ENCODE measurements at places on chromosomes 11 and 22. TPM values are rescaled to one million over a fixed set of nuclear protein-coding genes. Genes with fewer than 3 reads are reported as not detected.

The MS4A6A gene
- total RNA-seq, result not detected

DNA sequence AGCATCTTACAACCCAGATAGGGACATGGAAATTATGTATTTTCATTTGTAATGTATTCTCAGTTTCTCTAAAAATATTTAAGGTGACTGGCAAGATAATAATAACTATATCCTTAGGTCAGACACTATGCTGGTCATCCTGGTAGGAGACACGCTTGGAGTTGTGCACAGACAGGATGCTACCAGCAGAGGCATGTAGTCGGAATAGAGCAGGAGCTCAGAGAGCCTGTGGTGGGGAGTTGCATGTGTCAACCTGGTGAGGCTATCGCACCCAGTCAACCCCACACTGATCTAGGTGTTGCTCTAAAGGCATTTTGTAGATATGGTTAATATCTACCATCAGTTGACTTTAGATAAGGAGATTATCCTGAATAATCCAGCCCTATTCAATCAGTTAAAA, 318.5 kb downstream of the MIAT start:
- no peak overlapping the region for H3K27ac ChIP-seq
- no peak overlapping the region for H3K4me3 ChIP-seq
- H3K4me1 ChIP-seq, result no peaks in the 10 kb centered on the region

- H3K4me3 ChIP-seq, result no peak overlapping the region
- no peaks in the 10 kb centered on the region for H3K36me3 ChIP-seq
- no peak for DNase-seq
- H3K27me3 ChIP-seq, result peaks cover 3% of the 10 kb centered on the region
- H3K4me1 ChIP-seq, result no peaks in the 10 kb centered on the region
These were observed 26.1 kb upstream of the CTSC start for GRCh38 chr11:88363648-88364065.

The GLYATL1 gene
- not detected for total RNA-seq

DNA sequence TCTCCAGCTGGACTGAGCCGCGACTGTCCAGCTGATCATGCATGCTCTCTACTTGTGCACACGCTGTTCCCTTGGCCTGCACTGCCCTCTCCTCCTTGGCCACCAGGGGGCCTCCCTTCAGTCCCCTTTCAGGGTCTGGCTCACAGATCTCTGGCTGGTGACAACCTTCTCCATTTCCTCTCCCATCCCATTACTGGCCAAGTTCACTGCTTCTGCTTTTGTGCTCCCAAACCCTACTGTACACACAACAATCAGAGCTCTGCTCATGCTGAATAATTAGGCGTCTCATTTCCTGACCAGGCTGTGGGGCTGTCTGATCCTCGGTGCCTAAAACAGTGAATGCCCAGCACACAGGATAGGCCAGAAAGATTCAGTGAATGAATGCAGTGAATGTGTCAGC, 224.0 kb upstream of the NARS2 start:
- H3K36me3 ChIP-seq, result peaks cover 21% of the 10 kb centered on the region
- H3K27ac ChIP-seq, result peak overlapping the region; percentile 98
- peaks cover 79% of the 10 kb centered on the region for H3K4me1 ChIP-seq
- H3K4me3 ChIP-seq, result peak overlapping the region; percentile 20

DNA sequence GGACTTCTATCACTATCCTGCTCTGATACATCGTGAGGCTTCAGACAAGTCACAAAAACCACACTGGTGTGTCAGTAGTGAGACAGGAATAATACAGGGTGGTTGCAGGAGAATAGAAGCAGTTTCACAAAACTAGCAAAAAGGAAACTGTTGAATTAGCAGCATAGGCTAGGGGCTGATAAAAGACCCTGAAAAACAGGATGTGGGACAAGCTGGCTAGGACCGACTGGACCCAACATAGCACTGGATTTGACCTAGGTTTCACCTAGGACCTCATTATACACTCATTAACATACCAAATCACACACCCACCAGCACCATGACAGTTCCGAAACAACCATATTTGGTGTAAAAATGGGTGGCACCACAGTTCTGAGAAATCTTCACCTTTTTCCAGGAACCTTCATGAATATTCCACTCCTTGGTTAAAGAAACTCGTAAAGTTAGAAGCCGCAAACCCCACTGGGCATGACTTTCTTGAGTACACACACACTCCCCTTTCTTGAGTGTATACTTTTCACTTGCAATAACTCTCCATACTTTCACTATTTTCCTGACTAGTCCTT, 76.2 kb downstream of the SLC1A2 start:
- no peak overlapping the region for H3K4me3 ChIP-seq
- peaks cover 24% of the 10 kb centered on the region for H3K4me1 ChIP-seq
- H3K27me3 ChIP-seq, result no peaks in the 10 kb centered on the region
- DNase-seq, result no peak
- no peak overlapping the region for H3K27ac ChIP-seq

GRCh38 chr11:47109051-47109726, 67.5 kb downstream of the ARFGAP2 start:
- DNase-seq, result no peak
- H3K36me3 ChIP-seq, result no peaks in the 10 kb centered on the region
- H3K27ac ChIP-seq, result no peak overlapping the region

The DDI1 gene
- not detected for total RNA-seq

DNA sequence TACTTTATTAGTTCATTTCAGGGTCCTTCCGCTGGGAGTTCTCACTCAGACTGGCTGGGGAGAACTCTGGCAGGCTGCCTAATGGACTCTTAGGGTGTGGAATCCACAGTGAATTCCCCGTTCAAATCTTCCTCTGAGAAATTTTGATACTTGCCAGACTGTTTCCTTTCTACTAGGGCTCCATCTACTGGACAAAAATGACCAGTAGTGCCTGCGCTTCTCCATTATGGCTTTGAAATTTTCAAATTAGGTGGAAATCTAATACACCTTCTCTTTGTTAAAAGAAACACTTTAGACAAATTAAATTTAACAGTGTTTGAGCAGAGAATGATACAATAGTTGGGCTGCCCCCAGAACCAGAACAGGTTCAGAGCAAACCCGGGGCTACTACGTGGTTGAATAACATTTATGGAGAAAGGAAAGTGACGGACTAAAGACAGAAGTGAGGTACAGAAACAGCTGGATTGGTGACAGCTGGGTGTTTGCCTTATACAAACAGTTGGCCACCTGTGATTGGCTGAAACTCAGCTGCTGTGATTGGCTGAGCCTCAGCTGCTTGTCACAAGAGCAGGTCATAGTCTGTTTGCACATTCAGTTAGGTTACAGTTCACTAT, 52.9 kb upstream of the FDX1 start:
- DNase-seq, result no peak
- peak overlapping the region; percentile 64 for H3K27ac ChIP-seq
- peaks cover 18% of the 10 kb centered on the region for H3K4me1 ChIP-seq
- H3K4me3 ChIP-seq, result no peak overlapping the region
- no peaks in the 10 kb centered on the region for H3K27me3 ChIP-seq

DNA sequence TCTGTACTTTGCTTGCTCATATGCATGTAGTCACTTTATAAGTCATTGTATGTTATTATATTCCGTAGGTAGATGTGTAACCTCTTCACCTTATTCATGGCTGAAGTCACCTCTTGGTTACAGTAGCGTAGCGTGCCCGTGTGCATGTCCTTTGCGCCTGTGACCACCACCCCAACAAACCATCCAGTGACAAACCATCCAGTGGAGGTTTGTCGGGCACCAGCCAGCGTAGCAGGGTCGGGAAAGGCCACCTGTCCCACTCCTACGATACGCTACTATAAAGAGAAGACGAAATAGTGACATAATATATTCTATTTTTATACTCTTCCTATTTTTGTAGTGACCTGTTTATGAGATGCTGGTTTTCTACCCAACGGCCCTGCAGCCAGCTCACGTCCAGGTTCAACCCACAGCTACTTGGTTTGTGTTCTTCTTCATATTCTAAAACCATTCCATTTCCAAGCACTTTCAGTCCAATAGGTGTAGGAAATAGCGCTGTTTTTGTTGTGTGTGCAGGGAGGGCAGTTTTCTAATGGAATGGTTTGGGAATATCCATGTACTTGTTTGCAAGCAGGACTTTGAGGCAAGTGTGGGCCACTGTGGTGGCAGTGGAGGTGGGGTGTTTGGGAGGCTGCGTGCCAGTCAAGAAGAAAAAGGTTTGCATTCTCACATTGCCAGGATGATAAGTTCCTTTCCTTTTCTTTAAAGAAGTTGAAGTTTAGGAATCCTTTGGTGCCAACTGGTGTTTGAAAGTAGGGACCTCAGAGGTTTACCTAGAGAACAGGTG, 11.1 kb downstream of the CCND1 start:
- no peak overlapping the region for H3K27ac ChIP-seq
- DNase-seq, result no peak
- H3K4me3 ChIP-seq, result no peak overlapping the region
- peaks cover 30% of the 10 kb centered on the region for H3K36me3 ChIP-seq
- no peaks in the 10 kb centered on the region for H3K4me1 ChIP-seq
- H3K27me3 ChIP-seq, result no peaks in the 10 kb centered on the region

DNA sequence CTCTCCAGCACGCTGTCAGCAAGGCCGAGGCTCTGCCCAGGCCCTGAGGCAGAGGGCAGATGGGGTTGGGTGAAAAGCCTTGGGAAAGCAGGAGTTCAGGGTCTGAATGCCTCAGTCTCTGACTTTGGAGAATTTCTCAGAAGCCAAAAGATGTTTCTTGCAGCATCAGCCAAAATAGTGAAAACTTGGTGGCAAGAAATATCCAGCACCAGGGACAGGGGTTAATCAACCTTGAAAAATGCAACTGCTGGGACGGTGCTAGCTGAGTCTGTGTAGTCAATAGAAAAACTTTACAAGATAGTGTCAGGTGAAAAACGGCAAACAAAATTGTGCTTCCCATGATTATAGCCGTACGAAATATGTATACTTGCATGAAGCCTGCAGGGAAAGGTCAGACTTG, 1.4 kb upstream of the ABCC8 start:
- DNase-seq, result no peak
- peaks cover 72% of the 10 kb centered on the region for H3K27me3 ChIP-seq
- no peaks in the 10 kb centered on the region for H3K36me3 ChIP-seq

- no peak within 1 kb of the TSS for H3K27ac ChIP-seq
- H3K36me3 ChIP-seq, result no peaks in the 10 kb centered on the region
- H3K27me3 ChIP-seq, result peaks cover 52% of the 10 kb centered on the region
- DNase-seq, result no peak
- no peaks in the 10 kb centered on the region for H3K4me1 ChIP-seq
These were observed at the start of gene OR2AT4 for GRCh38 chr11:75096456-75097172. Gene OR2AT4 (minus strand): TSS chr11:75096876.

DNA sequence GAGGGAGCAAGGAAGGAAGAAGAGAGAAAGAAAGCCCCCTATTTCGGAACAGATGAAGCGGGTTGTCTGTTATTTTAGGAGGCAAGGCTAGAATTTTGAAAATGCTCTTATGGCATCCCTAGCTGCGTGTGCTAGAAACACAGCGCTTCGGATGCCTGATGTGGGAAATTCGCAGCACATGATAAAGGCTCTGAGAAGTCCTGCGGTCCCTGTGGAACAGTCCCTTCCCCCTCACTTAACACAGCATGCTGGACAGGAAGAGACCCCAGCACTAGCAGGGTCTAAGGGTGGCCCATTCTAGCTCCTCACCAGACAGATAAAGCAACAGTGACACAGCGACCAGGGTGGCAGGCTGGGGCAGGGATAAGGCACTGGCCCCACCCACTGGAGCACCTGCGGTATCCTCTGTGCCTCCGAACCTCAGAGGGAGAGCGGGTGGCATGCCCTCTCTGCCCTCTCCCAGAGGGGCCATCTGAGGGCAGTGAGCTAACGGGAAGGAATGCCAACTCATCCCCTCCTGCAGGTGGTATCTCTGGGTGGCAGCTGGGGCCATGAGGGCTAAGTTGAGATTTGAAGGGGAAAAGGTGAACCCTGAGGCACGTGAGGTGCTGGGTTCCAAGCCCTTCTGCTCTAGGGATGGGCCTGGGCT, 75.7 kb downstream of the SCUBE1 start:
- no peak overlapping the region for H3K4me3 ChIP-seq
- no peak overlapping the region for H3K27ac ChIP-seq
- no peaks in the 10 kb centered on the region for H3K36me3 ChIP-seq
- H3K27me3 ChIP-seq, result peaks cover 26% of the 10 kb centered on the region
- peaks cover 20% of the 10 kb centered on the region for H3K4me1 ChIP-seq

The MICAL2 gene
- total RNA-seq, result 20.8 TPM

The PGR gene
- total RNA-seq, result not detected

DNA sequence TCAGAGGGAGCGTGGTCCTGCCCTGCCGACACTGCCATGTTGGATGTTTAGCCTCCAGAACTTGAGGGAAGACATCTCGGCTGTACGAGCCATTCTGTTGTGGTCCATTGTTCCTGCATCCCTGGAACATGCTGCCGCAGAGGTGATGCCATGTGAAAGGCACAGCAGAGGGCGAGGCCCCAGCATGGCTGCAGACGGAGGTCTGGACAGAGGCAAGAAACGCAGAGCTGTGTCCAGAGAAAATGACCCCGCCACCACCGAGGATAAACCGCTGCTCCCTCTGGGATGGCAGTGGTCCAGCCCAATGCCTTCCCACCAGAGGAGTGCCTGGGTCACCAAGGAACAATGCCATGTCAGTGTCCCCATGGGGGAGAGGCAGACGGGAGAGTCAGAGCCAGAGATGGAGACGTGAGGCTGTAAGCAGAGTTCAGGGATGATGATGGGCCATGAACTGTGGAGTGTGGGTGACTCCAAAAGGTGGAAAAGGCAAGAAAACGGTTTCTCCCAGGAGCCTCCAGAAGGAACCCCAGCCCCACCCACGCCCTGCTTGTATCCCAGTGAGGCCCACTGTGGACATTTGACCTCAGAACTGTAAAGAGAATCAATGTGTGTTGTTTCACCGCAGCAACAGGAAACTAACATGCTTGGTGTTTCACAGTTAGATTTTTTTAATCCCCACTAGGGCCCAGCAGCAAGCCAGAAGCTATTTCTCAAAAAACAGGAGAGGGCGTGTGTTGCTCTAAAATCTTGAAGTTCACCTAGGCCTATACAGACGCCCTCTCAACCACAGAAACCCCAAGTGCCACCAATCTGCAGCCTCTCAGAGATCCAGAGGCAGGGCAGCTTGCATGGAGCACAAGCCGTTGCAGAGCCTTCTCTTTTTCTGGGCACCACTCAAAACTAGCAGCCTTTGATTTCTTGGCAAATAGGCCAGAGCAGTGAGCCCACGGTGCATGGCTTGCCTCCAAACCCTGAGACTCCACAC, 1422.9 kb downstream of the TBC1D22A start:
- peak; percentile 75 for DNase-seq
- no peaks in the 10 kb centered on the region for H3K27me3 ChIP-seq
- H3K4me3 ChIP-seq, result no peak overlapping the region
- H3K36me3 ChIP-seq, result no peaks in the 10 kb centered on the region
- no peak overlapping the region for H3K27ac ChIP-seq

Data from osteocyte (in vitro differentiated cells).